Right kidney (tissue), 9 donors: ENCODE measurements at places on chromosomes 2 and 18.

- DNase-seq, result no peak
Measured at GRCh38 chr18:6537475-6537874, 122.8 kb upstream of the L3MBTL4 start.

DNA sequence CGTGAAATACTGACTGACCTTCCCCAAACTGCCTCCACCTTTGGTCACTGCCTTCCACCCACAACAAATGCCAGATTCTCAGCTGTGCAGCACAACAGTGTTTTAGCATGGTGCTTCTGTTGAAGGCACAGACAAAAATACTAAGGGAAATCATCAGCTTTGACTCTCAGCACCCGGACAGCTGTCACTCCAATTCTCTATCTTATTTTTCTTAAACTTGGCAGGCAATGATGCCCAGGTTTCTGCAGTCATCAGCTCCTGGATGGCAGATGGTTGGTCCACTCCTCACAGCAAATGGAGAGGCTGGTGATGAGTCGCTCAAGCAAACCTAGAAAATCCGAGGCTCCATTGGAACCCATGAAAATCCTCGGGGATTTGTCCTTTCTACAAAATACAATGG is 2.9 kb upstream of the FAM124B start:
- DNase-seq, result no peak

GRCh38 chr2:173571887-173572680 is 217.4 kb downstream of the CDCA7 start:
- DNase-seq, result no peak

DNA sequence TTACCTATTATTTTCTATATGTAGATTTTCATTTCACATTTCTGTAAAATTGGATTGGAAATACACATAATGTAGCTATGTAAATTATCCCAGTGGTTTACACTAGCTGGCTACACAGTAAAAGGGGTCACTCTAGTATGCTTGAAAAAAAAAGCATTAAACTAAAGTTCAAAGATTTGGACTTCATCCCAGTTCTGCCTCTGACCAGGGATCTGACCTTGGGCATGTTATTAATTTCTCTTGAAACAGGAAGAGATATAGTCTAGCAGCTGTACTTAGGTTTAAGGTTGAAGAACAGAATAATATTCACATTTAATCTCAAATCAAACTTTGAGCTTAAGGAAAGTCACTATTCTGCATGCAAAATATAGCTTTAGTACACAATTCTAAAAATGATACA is 64.5 kb upstream of the RPE start:
- DNase-seq, result no peak

- no peak for DNase-seq
Measured at GRCh38 chr2:127101756-127102477, 5.0 kb downstream of the BIN1 start.

DNA sequence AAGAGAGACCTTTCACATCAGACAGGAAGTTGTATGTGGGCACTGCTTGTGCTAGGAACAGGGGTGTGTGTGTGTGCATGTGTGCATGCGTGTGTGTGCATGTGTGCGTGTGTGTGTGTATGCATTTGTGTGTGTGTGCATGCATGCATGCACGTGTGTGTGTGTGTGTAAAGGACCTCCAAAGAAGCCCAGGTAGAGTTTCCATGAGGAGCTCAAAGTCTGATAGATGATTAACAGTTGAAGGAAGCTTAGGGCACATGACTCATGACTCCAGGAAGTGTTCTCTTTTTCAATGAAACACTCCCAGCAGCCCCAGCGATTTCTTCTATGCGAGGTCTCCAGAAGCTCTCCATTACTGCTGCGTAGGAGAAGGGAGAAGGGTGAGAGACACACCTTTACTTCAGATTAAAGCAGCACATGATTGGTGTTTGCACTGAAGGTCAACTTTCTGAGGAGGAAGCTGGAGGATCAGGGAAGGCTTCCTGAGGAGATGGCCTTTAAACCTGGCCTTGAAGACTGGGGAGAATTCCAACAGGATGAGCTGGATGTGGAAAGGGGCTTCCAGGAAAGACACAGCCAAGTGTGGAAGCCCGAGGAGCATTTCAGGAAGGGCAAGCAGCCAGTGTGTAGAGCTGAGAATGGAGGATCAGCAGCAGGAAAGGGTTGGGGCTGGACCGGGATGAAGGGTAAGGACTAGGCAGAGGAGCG is 77.7 kb downstream of the SMAD4 start:
- DNase-seq, result no peak

DNA sequence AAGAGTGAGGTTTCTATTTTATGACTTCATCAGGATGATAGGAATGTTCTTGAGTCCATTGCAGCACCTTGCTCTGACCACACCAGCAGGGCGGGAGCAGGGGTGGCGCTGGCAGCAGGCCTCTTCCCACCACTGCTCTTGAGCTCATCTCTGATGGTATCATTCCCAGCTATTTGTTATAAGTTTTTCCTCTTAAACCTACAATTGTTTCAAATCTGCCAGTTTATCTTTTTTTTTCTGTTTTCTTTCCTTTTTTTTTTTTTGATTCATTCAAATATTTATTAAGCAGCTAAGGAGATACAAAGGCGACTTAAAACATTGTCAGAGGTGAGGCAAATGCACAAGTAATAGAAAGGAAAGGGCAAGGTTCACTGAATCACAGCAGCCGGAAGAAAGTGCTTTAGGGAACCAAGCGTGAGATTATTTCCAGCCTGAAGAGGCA is 28.7 kb downstream of the NIFK start:
- DNase-seq, result no peak

DNA sequence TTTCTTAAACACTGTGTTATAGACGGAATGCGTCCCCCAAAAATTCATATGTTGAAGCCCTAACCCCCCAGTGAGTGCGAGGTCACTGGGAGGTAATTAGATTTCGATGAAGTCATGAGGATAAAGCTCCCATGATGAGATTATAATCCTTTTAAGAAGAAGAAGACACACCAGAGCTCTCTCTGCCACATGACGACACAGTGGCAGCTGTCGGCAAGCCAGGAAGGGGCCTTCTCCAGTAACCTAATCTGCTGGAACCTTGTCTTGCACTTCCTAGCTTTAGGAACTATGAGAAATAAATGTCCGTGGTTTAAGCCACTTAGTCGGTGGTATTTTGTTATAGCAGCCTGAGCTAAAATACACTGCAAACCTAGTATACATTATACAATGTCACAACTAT is 12.3 kb downstream of the TMEM237 start:
- no peak for DNase-seq

GRCh38 chr2:160169988-160170387 is 30.1 kb downstream of the ITGB6 start:
- no peak for DNase-seq

DNA sequence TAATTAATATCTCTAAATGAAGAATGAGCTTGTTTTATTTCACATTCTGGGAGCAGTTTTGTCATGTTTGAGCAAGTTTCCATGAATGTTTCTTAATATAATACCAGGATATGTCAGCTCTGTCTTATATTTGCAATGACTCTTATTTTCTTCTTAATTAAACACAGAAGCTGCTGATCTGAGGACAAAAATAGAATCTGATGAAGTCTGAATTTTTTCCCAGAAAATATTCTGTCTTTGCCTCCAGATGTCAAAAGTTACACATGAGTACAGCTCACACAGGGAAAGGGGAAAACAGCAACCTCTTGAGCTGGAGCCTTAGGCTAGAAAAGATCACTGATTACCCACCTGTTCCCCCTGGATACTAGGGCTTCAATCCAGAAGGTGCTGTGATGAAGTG is 606.6 kb upstream of the SYT4 start:
- no peak for DNase-seq

GRCh38 chr2:150591496-150592285 is 104.2 kb upstream of the RND3 start:
- no peak for DNase-seq

DNA sequence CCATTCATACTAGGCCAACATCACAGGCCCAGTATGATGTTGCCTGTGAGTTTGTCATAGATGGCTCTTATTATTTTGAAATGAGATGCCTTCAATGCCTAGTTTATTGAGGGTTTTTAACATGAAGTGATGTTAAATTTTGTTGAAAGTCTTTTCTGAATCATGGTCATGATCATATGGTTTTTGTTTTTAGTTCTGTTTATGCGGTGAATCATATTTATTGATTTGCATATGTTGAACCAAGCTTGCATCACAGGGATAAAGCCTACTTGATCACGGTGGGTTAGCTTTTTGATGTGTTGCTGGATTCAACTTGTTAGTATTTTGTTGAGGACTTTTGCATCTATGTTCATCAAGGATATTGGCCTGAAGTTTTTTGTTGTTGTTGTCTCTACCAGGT is 195.8 kb upstream of the FN1 start:
- no peak for DNase-seq

DNA sequence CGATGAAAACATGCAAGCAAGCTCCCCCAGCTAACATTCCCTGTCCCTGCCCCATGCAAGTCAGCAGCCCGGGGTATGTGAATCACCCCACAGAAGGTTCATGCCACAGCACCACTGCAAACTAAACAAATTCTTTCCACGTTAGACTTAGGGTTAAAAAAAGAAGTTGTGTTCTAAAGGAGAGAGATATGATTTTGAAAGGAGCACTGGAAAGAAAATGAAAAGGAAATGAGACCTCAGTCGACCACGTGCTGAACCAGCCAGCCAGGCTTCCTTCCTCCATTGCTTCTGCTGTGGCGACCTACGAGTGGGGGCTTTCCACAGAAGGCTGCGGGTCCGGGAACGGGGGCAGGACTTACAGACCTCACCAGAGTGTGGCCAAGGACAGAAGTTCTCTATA is 52.0 kb downstream of the ARL4C start:
- DNase-seq, result no peak

DNA sequence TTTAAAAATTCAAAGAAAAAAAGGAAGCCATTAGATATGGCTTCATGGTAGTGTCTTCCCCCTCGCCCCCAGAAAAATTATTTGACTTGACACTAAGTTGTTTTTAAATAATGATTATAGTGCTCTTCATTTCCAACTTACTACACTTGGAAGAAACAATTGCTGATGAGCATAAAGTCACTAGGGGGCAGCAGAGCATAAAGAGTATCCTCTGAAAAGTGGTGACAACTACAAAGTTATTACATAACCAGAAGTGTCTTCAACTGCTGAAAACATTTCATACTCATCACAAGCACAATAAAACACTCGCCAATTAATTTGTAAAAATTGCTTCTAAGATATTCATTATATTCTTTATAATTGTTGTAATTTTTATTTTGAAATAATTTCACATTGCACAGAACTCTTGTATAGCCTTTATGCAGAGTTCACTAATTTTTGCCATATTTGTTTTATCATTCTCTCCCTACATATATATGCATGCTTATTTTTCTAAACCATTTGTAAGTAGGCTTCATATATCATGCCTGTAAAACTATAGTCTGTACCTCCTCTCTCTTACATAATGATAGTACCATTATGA is 54.9 kb downstream of the EXOC6B start:
- no peak for DNase-seq

GRCh38 chr2:235833971-235834620 is 334.1 kb downstream of the GBX2 start:
- no peak for DNase-seq

DNA sequence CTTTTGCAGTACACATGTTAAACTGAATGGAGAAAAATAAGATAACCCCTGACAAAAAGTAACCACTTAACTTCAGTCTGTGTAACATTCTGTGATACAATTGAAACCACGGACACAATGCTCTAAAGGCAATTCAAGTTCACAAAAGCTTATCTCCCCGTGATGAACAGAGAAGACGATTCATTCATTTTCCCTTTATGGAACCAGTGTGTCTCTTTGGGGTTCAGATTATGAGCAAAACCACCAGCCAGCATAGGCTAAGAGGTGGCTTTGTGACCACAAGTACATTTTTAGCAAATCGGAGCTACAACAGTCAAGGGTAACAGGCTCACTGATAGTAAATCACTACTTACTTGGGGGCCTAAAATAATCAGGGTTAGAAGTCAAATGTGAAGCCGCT is 120.6 kb upstream of the SMAD7 start:
- DNase-seq, result no peak

DNA sequence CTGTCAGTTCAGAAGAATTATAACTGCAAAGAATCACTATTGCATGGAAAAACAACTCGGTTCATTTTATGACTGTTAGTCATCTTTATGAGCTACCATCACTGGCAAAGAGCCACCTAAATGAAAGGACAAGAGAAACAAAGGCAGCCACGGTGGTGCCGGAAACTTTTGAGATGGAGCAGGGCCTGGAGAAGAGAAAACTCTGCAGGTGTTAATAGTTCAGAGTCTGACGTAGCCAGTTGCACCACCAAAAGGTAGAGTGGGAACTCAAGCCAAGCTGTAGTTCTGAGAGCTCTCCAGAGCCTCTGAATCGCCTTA is 110.9 kb downstream of the FTCDNL1 start:
- no peak for DNase-seq

- no peak for DNase-seq
Measured at GRCh38 chr2:18171191-18172139, 293.0 kb downstream of the KCNS3 start.

DNA sequence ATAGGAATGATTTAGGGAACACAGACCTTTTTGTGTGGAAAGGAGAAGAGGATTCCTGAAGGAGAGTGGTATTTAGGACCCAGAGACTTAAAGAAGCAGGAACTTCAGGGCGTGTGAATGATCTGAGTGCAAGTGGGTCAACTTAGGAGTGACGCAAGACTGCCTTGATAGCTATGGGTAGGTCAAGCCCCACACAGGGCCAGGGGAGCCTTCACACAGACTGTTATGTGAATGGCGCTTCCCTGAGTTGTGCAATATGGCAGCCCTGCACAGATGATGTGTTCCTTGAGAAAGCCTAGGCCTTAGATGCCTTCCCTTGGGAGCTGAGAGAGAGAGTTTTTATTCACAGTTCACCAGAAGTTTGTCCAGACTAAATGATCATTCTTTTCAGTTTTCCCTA is 47.1 kb upstream of the IGFBP5 start:
- DNase-seq, result no peak

DNA sequence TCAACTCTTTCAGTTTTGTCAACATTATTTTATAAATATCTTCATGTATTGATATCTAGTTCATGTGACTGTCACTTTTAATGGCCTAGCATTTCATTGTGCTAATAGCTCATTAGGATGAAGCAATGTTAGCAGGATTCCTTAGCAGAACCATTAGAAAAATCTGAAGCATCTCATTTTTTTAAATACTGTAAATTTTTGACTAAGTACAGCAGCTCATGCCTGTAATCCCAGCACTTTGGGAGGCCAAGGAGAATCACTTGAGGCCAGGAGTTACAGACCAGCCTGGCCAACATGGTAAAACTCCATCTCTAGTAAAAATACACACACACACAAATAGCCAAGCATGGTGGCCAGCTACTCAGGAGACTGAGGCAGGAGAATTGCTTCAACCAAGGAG is 15.6 kb upstream of the ANTXR1 start:
- DNase-seq, result no peak

GRCh38 chr18:28019425-28020108 is 157.4 kb downstream of the CDH2 start:
- DNase-seq, result no peak

- no peak for DNase-seq
Measured at GRCh38 chr18:57258131-57258777, 94.1 kb upstream of the ST8SIA3 start.

GRCh38 chr2:150599889-150600288 is 112.4 kb upstream of the RND3 start:
- DNase-seq, result no peak

GRCh38 chr2:112204411-112204810 is 50.4 kb downstream of the ZC3H8 start:
- DNase-seq, result no peak
